ENCODE measurements at places on chromosomes 16 and 17.

DNA sequence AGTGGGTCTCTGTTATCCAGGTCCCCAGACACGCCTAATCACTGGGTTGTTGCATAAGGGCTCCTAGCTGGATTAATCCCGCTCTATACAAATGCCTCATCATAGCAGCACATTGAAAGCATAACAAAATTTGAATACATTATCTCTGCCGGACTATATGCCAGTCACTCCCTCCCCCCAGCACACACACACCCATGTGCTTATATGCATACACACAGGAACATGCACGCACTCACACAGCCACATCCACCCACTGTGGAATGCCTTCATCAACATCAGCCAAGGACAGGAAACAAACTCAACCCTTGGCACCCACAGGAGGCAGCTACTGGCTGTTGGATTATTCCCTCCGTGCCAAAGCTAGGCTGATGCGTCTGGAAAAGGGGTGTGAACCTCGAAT lies 3.5 kb upstream of the CDH13 start:
- no peak for DNase-seq

DNA sequence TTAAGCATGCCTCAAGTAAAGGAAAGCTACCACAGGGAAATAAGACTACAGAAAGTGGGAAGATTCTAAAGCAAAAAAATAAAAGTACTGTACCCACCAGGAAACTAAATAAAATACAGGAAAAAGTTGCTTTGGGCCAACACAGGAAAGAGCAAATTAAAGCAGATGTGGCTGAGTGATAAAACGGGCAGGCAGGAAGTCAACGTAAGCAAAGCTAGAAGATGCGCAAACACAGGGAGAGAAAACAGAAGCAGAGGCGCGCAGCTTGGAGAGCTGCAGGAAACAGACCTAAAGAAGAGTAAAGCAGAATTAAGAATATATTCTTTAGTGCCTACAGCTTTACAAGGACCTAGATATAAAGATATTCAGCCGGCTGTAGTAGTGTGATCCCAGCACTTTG lies 21.7 kb downstream of the USP36 start:
- DNase-seq: no peak

DNA sequence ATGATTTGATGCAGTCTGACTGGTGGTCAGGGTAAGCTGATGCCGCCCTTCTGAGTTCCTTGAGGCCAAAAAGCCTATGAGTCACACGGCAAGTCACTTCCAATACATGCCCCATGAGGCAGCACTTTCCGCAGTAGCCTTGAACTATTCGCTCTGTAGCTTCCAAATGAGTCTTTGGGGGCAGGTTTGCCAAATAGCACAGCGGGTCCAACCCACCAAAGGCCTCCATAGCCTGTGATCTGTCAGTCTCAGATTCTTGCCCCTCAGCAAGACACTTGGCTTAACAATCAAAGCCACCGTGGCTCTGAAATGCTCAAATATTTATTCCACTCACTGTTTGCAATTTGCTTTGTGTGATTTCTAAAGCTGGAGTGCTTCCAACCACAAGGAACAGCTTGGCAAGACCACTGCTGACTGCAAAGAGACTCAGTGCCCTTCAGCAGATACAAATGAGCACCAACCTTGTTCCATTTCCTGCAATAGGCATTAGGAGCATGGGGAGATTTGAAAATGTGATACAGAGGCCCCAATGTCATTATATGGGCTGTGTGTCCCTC lies 45.4 kb downstream of the CLEC19A start:
- DNase-seq: peak; percentile 93

DNA sequence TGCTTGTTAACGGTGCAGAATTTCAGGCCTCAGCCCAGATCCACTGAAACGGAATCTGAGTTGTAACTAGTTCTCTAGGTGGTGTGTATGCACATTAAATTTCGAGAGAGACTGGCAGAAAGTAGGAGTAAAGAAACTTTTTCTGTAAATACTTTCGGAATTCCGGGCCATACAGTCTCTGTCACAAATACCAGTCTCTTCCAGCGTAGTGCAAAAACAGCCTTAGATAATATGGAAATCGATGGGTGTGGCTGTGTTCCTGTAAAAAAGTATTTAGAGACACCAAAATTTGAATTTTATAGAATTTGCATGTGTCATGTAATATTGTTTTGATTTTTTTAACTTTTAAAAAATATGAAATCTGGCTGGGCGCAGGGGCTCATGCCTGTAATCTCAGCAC lies 109.7 kb downstream of the ABCC1 start:
- no peak for DNase-seq

DNA sequence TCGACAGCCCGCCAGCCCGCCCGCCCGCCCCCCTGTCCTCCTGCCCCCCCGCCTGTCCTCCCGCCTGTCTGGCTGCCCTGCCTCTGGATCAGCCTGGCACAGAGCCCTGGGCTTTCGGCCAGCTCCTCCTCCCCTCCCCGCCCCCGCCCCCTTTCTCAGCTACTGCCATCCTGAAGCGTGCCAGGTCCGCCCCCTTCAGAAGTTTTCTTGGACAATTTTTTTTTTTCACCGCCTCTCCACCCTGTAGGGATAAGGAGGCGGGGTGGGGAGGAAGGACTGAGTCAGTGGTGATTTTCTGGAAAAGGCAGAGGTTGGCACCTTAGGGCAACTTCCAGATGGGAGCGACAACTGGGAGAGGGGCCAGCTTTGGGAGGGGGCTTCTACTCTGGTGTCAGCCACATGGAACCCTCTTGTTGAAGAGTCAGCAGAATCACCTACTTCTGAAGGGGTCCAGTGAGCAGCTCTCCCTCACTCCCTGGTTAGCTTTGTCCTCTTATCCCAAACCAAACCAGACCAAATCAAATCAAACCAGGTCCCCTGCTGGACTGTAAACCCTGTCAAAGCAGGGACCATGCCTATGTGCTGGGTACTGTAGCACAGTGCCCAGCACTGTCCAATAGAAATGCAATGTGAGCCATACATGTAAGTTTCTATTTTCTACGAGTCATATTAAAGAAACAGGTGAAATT lies 19.7 kb downstream of the IGF2BP1 start:
- peak; percentile 96 for DNase-seq

GRCh38 chr17:30308406-30308805 lies 16.7 kb upstream of the BLMH start:
- no peak for DNase-seq

- DNase-seq: no peak
Observed at GRCh38 chr17:79169366-79169765, 94.7 kb downstream of the ENGASE start.

- DNase-seq: peak; percentile 75
Observed at GRCh38 chr17:48194097-48194550, 86.6 kb downstream of the SNX11 start.

DNA sequence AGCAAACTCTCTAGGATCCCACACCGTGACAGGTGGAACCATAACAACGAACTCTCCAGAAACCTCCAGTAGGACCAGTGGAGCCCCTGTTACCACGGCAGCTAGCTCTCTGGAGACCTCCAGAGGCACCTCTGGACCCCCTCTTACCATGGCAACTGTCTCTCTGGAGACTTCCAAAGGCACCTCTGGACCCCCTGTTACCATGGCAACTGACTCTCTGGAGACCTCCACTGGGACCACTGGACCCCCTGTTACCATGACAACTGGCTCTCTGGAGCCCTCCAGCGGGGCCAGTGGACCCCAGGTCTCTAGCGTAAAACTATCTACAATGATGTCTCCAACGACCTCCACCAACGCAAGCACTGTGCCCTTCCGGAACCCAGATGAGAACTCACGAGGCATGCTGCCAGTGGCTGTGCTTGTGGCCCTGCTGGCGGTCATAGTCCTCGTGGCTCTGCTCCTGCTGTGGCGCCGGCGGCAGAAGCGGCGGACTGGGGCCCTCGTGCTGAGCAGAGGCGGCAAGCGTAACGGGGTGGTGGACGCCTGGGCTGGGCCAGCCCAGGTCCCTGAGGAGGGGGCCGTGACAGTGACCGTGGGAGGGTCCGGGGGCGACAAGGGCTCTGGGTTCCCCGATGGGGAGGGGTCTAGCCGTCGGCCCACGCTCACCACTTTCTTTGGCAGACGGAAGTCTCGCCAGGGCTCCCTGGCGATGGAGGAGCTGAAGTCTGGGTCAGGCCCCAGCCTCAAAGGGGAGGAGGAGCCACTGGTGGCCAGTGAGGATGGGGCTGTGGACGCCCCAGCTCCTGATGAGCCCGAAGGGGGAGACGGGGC lies 1.3 kb downstream of the SPN start:
- no peak for DNase-seq

All from astrocyte of the hippocampus (primary cell).